ENCODE measurements at places on chromosomes 13 and 19.

DNA sequence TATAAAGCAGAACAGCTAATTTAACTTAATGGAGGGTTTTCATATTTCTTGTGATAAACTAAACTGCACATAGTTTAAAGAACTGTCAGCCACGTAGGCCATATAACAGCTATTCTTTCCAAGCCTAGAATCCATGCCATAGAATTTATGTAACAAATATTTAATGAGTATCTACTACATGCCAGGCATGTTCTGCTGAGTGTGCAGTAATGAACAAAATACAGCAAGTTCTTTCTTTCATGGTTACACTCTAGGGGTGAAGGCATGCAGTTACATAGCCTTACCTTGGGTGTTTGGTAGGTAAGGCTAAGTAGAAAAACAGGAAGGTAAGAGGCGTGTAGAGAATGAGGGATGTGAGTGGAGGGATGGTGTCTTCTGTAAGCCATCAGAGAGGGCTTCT lies 4.6 kb downstream of the URI1 start:
- DNase-seq = no peak

DNA sequence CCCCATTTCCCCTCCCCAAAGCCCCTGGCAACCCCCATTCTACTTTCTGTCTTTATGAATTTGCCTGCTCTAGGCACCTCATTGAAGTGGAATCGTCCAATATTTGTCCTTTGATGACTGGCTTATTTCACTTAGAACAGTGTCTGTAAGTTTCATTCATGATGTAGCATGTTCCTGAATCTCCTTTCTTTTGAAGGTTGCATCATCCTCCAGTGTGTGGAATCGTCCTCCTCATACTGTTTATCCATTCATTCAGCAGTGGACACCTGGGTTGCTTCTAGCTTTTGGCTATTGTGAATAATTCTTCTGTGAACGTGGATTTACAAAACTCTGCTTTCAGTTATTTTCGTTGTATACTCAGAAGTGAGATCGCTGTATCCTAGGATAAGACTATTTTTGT lies 161.2 kb upstream of the RNF113B start:
- DNase-seq = no peak

DNA sequence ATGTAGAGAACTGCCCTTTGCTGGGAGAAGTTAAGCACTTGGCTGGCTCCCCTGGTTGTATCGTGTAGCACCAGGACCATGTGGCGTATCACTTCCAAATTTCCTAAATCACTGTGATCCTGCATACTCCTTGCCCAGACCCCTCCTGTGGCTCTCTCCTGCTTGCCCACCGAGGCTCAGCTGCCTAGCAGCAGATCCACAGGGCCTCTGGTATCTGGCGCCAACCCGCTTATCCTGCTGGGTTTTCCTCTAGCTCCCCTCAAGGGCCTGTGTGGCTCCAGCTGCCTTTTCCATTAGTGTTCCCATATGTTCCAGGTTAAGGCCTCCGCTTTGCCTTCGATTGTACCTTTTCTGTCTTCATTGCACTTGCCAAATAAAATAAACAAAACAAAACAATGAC lies 16.5 kb downstream of the LRCH1 start:
- no peak for DNase-seq

DNA sequence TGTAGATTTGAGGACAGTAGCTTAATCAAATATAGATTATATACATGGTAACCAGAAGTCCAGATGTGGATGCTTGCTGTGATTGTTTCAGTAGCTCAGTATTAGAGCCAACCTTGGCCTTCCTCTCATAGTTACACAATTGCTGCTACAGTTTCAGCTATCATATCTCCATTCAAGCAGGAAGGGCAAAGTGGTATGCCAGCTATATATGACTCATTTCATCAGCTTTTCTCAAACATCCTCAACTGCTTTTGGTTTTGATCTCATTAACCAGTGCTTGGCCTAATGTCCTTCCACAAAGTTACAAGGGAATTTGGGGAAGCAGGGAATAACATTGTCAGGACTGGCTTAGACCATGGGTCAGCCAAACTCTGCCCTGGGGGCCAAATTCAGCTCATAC lies 73.0 kb upstream of the MAB21L1 start:
- DNase-seq = peak; percentile 18

- DNase-seq = no peak
Measured at GRCh38 chr19:14561249-14561648, 10.6 kb downstream of the NDUFB7 start.

DNA sequence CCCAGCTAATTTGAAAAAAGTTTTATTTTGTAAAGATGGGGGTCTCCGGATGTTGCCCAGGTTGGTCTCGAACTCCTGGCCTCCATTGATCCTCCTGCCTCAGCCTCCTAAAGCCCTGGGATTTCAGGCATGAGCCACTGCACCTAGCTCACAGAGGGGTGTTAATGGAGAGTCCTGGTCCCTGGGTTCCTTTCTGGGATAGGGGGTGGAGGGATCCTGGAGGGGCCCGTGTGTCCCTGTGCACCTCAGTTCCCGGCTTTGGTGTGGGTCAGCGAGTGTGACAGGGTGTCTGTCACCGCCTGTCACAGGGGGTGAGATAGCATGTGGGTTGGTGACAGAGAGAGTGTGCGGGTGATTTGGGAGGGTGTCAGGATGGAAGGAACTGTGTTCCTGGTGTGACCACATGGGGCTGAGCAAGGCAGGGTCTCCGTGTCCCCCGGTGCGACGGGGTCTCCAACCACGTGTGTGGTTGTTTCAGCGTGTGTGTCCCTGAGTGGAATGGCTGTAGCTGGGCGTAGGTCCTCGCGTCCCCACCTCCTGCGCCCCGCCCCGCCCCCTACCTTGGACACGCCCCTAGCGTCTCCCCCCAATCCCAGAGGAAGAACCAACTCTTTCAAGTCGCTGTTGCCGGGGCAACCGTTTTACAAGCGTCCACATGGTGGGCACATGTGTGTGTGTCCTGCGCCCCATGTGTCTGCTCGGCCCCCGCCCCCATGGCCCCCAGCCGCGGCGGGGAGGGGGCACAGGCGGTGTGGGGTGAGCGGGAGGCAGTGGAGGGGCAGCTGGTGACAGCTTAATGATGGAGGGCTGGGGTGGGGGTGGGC lies 2.9 kb upstream of the NRTN start:
- DNase-seq = no peak

GRCh38 chr19:2097886-2098327 lies 1.2 kb downstream of the IZUMO4 start:
- no peak for DNase-seq

DNA sequence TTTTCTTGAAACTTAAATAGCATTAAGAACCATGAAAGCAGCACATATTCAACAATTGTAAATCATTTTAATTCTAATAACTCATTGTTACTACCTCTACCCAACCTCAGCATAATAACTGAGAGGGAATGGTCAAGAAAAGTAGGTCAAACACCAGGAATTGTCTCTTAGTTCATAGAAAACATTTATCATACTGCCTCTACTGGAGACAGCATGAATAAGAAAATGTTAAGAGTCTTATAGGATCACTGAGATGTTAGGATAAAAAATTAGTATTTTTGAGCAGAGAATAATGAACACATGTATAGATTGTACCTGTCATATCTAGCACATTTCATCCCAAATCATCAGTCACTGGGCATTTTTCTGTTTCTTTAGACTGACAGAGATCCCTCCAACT lies 515.3 kb downstream of the PCDH9 start:
- DNase-seq = no peak

DNA sequence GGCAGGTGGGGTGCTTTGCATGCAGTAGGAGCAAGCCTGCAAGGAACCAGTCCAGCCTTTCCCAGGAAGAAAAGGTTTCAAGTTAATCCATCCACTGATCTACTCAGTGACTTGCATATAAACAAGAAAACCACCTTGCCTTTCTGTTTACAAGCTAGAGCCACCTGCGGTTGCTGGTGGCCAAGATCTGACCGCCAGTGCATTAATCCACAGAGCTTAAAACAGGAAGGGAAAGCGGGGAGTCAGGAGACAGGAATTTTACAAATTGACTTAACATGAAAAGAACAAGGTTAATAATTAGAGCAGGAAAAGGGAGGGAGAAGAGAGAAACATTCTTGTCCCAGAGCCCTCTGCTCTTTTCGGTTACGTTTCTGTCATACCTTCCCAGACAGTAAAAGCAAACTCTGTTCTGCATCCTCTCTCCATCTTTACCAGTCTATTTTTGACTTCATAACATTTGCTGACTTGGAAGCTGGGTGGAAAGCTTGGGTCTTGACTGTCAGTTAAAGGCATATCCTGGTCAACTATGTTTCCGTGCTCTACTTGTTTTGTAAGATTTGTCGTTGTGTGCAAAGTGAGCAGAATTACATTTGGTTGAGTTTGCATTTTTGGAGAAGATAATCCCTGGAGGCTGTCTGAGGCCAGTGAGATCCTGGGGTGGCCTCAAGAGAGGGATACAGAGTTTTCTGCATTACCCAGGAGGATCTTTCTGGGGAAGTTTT lies 760.6 kb downstream of the EFNB2 start:
- DNase-seq = peak; percentile 97

- DNase-seq = no peak
Measured at GRCh38 chr13:28392896-28393505, 101.9 kb downstream of the FLT1 start.
